BE2C (cell line): ENCODE measurements at places on chromosomes 16 and 17.

- DNase-seq: no peak
Measured at GRCh38 chr17:4956493-4957061, 5.7 kb downstream of the ENO3 start.

DNA sequence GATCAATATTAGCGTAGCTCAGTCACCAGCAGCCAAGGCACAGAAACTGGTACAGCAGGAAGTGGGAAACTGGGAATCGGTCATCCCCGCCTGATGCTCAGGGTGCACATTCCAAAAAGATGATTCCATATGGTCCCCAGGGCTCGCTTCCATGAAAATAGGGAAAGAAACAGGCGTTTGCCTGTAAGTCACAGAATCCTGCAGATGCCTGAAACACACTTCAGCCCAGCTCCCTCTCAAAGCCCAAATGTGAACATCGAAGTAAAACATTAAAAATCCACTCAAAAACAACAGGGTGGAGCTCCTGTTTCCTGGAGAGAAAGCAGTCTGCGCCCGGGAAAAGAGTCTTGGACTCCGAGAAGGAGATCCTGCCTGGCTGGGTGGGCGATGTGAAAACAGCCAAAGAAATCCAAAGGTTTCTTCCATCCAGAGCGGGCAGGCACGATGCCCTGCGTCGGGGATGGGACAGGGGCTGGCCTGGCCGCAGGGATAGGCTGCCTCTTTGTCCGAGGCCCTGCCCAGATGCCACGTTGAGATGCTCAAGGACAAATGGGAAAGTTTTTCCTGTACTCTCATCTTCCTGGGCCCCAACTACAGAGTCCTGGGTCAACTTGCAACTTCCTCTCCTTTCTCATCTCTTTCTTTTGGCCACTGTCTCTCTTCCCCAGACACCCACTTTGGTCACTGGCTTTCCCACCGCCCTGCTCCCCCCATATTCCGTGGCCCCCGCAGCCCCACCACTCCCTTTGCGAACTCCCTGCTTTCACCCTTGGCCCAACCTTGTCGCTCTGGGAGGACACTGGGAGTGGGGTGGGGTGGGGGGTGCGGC lies 743 bp downstream of the WIPI1 start:
- DNase-seq: peak; percentile 62

- DNase-seq: no peak
Measured at GRCh38 chr17:58060596-58061191, 22.5 kb upstream of the DYNLL2 start.

DNA sequence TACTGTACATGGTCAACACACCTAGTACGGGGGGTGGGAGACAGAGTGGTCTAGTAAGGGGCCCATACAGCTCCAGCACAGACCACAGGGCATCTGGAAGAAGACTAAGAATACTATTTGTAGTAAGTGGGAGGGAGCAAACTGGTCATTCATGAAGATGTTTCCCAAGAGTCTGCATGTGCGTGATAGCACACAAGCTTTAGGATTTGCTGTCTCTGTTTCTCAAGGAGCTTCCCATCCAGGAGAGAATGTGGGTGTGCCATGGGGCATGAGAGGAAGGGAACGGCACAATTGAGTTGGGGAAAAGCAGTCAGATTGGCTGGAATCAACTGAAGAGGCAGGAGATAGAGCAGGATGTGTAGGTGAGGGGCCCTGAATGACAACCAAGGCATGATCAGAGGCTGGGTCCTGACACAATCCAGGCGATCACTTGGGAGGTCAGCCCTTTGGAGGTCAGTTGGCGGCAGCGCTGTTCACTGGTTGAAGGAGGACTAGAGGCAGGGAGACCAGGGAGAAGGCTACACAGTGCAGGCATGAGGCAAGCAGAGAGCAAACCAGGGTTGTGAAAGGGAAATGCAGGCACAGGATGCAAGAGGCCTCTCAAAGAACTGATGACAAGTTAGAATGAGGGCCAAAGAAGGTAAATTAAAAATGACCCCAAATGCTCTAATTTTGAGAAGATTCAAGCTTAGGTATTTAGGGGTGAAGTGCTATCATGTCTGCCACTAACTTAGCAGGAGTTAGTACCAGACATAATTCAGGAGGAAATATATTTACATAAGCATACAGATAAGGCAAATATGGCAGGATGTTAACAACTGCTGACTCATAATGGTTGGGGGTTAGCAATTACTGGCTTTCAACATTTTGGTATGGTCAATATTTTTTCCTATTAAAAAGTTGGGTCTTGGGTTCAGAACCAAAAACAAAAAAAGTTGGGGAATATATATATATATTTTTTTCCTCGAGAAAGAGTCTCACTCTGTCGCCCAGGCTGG lies 10.3 kb downstream of the UBE2O start:
- no peak for DNase-seq

GRCh38 chr16:50665128-50665878 lies 15.8 kb downstream of the SNX20 start:
- peak; percentile 76 for DNase-seq

DNA sequence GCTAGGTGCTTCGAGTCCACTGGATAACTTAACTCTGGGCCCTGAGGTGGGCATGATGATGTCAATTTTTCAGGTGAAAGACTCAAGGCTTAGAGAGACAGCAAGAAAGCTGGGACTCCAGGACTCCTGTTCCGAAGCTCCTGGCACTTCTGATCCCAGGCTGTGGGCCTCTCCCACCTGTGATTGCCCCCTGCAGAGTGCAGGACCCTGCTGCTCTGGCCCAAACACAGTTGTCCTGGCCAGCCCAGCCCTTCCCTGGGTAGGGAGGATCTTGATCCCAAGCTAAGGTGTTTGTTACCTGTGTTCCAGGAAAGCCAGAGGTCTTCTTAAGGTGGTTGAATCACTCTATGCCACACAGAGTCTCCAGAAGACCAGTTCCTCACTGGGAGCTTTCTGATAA lies 3.1 kb downstream of the CHST5 start:
- no peak for DNase-seq
